LHCN-M2 (cell line): ENCODE measurements at places on chromosomes 1 and 21. TPM values are rescaled to one million over a fixed set of nuclear protein-coding genes. Genes with fewer than 3 reads are reported as not detected.

The RGS16 gene
- total RNA-seq: 0.06 TPM in 1 of 2 replicates, not detected in the other

The PLA2G2C gene
- not detected in 2 replicates for total RNA-seq

The FLVCR1 gene
- total RNA-seq: 4.5 and 6.0 TPM in 2 replicates

The FH gene
- 84.4 and 96.6 TPM in 2 replicates for total RNA-seq

The SPRR2F gene
- total RNA-seq: not detected in 2 replicates

The CLDN17 gene
- not detected in 2 replicates for total RNA-seq
